ENCODE measurements at places on chromosomes 5 and 9.

DNA sequence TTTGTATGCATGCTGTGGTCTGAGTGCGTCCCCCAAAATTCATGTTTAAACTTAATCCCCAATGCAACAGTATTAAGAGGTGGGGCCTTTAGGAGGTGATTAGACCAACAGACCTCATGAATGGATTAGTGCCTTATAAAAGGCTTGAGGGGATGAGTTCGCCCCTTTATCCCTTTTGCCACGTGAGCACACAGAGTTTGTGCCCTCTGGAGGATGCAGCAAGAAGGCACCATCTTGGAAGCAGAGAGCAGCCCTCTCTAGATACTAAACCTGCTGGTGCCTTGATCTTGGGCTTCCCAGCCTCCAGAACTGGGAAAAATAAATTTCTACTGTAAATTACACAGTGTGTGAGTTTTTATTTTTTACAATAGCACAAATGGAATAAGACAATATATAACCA is 177.1 kb upstream of the SPRY4 start:
- no peak for DNase-seq

- DNase-seq = no peak
Measured at GRCh38 chr5:14266686-14267085, 123.5 kb downstream of the TRIO start.

DNA sequence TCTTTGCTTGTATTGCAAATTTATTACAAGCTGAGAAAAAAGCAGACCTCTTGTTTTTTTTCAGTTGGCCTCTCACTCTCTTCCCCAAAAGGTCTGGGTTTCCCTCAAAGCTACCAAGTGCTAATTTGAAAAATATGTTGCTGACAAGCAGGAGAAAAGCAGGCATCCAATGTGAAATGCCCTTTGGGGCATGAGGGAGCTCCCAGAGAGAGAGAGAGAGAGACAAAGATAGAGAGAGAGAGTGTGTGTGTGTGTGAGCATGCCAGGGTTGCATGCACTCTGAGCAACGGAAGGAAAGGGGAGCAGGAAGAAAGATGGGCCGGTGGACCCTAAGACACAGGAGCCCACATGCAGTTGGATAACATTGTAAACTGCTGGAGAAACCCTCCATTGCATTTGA is 358.4 kb downstream of the TMEM38B start:
- DNase-seq = no peak

DNA sequence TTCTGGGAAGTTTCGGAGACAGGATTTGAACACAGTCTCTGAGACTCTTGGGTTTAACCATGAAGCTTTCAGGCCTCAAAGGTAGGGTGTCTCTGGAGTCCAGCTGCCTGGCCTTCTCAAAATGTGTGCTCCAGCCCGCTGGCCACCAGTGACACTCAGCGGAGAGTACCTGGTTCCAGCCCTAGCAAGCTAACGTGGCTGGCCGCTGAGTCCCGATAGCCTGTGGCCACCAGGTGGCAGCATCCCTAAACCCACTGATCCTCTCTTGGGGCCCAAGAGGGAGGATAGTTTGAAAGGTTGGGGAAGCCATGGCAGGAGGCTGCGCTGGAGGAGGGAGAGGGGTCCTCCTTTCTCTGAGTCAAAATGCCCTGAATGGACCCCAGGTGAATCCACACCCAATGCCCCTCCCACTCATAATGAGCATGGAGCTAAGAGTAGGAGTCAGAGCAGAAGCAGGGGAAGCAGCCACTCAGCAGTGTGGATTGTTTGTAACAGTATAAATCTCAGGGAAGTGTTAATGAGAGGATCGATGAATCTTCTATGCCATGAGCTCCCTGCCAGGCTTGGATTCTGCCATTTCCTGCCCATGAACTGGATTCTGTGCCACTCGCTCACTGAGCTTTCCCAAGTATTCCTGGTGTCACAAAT is 5.4 kb upstream of the TIFAB start:
- peak; percentile 19 for DNase-seq

DNA sequence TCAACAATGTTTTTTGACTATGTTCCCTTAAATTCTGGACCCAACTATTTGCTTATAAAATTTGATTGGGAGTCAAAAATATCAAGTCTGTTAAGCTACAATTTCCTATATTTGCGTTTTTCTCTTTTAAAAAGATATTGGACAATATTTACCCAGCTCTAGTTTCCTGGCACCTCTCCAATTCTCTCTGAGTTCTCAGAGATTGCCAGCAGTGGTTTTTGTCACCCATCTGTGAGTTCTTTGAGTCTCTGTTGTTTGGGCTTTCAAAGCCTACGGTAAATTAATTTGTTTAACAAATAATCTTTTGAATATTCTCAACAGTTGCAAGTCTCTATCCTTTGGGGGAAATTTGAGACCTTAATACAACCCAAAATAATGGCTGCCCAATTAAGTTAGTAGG is 174.2 kb upstream of the PUM3 start:
- peak; percentile 85 for DNase-seq

DNA sequence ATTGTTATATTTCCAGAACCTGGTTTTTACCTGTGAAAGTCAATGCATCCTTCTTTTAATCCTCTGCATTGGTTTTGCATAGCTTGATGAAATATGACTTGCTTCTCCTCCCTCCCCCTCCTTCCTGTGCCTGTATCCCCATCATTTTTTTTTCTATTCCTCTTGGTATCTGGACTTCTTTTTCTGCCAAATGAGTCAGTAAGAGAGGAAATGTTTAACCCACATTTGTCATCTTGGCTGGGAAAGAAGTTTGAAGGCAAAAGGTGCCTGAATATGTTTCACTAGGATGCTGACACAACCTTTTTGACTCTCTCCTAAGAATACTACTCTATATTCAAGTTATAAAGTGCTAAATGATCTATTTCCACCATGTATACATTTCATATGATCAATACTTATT is 35.5 kb upstream of the CDKN2B start:
- no peak for DNase-seq

DNA sequence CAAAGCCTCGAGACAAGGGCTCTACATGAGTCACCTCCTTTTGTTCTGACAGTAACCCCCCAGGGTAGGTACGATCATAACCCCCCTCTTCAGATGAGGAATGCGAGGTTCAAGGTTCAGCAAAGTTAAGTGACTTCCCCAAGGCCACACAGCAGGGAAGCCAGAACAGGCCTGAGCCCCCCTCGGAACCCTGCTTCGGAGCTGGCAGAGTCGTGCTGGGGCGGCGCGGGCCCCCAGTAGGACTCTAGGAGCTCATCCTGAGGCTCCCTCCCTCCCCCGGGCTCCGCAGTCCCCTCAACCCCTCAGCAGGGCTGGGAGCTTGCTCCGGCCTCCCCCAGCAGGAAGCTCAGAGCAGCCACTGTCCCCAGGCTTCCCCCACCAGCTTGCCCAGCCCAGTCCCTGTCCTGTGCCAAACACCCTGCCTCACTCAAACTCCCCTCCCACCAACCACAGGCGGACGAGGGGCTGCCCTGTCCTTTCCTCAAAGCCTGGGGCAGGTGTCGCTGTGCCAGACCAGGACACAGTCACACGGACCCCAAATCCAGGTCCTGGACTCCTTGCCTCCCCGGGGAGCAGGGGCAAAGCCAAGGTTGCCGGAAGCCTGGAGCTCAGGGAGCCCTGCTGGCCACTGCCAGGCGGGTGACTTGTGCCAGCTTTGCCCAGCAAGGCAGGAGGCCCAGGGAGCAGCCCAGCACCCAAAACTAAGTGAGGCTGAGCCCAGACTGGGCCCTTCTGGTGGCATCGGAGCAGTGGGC is 5.1 kb downstream of the AGPAT2 start:
- no peak for DNase-seq

GRCh38 chr5:124860291-124860655 is 113.8 kb upstream of the ZNF608 start:
- DNase-seq = no peak

DNA sequence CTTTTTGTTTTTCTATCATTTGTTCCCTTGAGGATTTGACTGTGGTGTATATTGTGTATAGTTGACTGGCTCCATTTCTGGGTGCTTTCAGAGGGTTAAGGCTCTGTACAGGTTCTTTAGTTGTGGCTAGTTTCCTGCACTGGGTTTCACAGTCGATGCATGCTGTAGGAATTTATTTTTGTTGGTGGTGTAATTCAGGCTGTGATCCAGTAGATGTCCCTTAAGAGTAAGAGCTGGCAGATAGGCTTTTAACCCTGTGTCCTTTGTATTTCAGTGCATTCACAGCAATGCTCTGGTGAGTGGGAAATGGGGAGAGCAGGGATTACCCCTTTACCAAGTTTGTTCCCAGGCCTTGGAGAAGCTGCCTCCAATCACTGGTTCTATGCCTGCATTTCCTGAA is 112.9 kb downstream of the SPATA31D1 start:
- no peak for DNase-seq

- no peak for DNase-seq
Measured at GRCh38 chr5:96597438-96598020, 64.6 kb upstream of the CAST start.

GRCh38 chr9:131709771-131710431 is 30.0 kb downstream of the RAPGEF1 start:
- DNase-seq = no peak

DNA sequence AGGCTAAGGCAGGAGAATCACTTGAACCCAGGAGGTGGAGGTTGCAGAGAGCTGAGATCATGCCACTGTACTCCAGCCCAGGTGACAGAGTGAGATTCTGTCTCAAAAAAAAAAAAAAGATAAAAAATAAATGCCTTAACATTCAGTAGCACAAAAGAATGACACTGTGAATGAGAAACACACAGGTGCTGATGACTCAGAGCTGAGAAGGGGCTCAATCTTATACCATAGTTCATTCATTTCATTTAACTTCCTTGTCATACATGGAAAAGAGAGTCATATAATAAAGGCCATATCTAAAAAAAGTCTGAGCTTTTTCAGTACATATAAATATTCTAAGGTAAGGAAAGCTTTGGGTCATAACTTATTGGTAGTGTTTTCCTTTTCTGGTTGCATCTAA is 40.6 kb downstream of the WWC1 start:
- no peak for DNase-seq

- no peak for DNase-seq
Measured at GRCh38 chr5:43497311-43498104, 13.8 kb upstream of the TMEM267 start.

GRCh38 chr9:133484671-133485437 is 6.0 kb upstream of the SLC2A6 start:
- no peak for DNase-seq

- peak; percentile 78 for DNase-seq
Measured at GRCh38 chr9:100601216-100601615, 23.3 kb downstream of the CAVIN4 start.

GRCh38 chr5:135511761-135512575 is 23.8 kb downstream of the NEUROG1 start:
- no peak for DNase-seq

- DNase-seq = no peak
Measured at GRCh38 chr5:157842787-157843186, 16.2 kb downstream of the CLINT1 start.

GRCh38 chr5:176837707-176838115 is 27.4 kb downstream of the UNC5A start:
- DNase-seq = no peak

- DNase-seq = no peak
Measured at GRCh38 chr5:54700986-54701578, 183.5 kb downstream of the SNX18 start.

DNA sequence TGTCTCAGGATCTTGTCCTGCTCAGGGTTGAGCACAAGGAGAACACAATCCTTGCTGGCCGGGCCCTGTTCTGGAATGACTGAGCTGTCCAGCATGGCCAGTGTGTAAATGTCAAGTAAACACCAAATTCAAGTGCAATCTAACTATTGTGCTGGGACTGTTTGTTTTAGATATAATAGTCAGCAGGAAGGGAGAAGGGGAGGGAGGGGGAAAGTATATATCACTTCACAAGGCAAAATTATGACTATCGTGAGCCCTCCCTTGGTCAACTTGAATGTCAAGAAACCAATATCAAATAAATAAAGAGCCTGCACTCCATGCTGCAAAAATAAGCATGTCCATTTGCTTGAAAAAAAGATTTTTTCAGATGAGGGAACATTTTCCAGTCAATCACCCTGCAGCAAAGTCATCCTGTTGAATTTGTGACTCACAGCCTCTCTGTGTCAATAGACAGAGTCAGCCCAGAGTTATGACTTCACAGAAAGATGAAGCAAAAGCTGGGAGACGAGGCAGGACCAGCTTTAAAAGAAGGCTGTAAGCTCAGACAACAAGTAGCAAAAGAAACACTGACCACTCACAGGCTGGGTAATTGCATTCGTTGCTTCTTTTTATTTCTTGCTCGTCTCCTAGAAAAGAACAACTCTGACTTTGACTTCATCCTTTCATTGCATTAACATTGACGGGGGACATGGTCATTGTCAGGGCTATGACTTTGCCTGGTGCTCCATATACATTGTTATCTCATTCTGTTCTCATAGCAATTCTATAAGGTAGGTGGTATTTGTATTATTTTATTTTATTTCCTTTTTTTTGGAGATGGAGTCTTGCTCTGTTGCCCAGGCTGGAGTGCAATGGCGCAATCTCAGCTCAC is 15.3 kb upstream of the KLF4 start:
- no peak for DNase-seq

GRCh38 chr5:51988634-51989033 is 605.4 kb downstream of the ISL1 start:
- no peak for DNase-seq

- no peak for DNase-seq
Measured at GRCh38 chr5:39794513-39795210, 369.9 kb upstream of the DAB2 start.

DNA sequence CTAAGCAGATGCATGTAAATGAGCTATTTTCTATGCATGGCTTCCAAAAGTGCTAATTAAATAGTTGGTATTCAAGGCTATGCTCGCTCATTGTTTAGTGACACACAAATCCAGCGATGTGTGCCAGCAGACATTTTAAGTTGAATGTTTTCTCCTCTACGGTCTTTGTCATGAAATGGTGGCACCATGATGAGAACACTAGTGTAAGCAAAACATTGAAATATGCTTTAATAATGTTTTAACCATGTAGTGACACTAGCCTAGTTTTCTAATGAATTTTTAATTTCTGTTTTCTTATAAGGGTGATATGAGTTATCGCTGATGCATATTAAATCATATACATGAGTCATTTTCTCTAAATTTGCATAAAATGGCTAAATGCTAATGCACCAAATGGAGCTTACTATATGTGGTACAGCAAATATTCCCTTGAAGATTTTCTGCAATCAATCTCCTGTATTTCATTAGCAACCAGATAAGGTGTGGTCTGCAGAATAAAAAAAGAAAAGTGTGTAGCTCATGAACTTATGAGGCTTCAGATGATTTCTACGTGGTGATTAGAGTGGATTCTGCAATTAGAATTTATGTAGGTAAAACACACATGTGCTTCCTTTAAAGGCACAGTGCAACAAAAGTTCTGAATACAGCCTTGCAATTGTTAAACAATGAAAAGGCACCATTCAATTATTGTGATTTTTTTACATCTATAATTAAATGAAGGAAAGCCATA is 226.6 kb downstream of the MEF2C start:
- no peak for DNase-seq

DNA sequence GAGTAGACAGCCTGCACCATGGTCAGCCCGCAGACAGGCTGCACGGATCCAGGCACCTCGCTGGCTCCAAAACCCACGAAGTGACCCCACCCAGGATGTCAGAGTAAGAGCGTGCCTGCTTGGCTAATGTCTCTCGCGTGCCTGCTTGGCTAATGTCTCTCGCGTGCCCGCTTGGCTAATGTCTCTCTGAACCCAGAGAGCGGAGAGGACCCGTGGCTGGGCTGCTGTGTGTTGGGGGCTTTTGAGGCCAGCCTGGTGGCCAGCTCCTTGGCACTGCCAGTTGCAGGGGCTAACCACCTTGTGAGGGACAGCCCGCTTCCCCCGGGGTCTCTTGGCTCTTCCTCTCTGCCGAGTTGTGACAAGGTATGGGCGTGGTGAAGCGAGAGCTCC is 8.9 kb upstream of the RXRA start:
- no peak for DNase-seq

- peak; percentile 43 for DNase-seq
Measured at GRCh38 chr9:82117026-82117811, 128.6 kb downstream of the SPATA31D1 start.

- DNase-seq = no peak
Measured at GRCh38 chr9:69452110-69452782, 127.2 kb downstream of the ENTREP1 start.
